ENCODE measurements at places on chromosomes 1 and 21.

GRCh38 chr1:40507973-40508372, 594 bp upstream of the EXO5 start:
- DNase-seq: no peak

DNA sequence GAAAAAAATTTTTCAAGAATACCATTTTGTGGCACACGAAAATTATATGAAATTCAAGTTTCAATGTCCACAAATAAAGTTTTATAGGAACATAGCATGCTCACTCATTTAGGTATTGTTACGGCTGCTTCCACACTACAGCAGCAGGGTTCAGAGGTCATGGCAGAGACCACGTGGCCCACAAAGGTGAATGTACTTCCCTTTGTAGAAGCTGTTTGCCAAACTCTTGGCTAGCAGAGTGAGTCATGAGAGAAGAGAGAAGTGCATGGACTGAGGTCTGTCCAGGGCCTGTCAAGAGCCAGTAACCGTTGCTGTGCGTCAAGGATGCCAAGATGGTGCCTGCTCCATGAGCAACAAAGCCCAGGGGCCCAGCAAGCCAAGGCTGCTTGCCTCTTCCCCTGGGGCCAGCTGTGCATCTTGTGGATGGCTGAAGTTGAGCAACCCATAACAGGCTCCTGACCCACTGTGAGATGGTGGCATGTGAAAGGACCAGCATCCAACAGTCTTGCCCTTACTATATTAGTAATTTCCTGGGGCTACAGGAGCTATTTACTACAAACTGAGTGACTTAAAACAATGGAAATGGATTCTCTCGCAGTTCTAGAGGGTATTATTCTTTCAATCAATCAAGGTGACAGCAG, 64.8 kb upstream of the ATP5PO start:
- DNase-seq: no peak

- no peak for DNase-seq
Observed at GRCh38 chr1:112673592-112674439, 643 bp upstream of the MOV10 start.

GRCh38 chr1:24920533-24920925, 9.5 kb downstream of the RUNX3 start:
- DNase-seq: no peak

DNA sequence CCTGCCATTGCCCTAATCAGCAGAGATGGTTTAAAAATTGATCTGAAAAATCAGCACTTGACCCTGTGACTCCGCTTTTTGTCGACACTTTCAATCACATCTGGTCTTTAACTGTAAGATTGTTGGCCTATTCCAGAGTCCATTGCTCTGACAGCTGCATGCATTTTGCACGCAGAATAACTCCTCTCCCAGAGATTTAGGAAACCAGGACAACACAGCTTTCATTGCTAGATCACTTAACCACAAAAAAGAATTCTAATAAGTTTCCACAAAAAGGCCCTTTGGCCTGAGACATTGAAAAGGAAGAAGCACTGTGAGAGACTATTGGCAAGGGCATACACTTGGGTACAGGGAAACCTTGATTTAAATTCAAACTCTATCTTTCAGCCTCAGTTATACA, 373.1 kb downstream of the TGFB2 start:
- DNase-seq: no peak

DNA sequence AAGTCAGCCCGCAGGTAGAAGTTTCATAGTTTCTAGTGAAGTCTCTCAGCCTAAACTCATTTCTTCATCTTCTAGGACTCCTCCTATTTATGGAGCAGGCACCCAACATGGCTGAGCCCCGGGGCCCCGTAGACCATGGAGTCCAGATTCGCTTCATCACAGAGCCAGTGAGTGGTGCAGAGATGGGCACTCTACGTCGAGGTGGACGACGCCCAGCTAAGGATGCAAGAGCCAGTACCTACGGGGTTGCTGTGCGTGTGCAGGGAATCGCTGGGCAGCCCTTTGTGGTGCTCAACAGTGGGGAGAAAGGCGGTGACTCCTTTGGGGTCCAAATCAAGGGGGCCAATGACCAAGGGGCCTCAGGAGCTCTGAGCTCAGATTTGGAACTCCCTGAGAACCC, 7.2 kb downstream of the CGN start:
- DNase-seq: no peak

DNA sequence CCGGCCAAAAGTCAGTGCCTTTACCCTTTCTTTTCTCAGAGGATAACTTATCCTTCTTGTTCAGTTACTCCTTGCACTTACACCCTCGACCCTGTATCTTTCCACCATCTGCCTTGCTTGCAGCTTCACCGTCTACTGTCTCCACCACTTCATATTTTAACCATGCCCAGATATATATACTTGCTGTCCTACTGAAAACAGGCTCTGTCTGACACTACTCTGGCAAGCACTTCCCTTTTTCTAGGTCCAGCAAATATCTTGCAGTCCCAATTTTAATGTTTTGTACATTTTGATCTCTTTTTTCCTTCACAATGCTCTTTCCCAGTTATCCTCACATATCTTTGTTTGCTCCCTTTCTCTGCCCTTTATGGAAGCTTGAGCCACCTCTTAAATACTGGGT, 308.6 kb downstream of the TPR start:
- no peak for DNase-seq

DNA sequence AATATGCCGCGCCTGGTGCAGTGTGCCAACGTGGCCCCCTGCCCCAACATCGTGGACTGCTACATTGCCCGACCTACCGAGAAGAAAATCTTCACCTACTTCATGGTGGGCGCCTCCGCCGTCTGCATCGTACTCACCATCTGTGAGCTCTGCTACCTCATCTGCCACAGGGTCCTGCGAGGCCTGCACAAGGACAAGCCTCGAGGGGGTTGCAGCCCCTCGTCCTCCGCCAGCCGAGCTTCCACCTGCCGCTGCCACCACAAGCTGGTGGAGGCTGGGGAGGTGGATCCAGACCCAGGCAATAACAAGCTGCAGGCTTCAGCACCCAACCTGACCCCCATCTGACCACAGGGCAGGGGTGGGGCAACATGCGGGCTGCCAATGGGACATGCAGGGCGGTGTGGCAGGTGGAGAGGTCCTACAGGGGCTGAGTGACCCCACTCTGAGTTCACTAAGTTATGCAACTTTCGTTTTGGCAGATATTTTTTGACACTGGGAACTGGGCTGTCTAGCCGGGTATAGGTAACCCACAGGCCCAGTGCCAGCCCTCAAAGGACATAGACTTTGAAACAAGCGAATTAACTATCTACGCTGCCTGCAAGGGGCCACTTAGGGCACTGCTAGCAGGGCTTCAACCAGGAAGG, 4.3 kb downstream of the GJB3 start:
- DNase-seq: no peak

- no peak for DNase-seq
Observed at GRCh38 chr1:94314222-94314858, 77.0 kb upstream of the ARHGAP29 start.

- no peak for DNase-seq
Observed at GRCh38 chr21:34788879-34789278, 120.1 kb downstream of the CLIC6 start.

- no peak for DNase-seq
Observed at GRCh38 chr21:46063227-46063626, 34.7 kb upstream of the COL6A2 start.

GRCh38 chr21:29233611-29234540, 64.8 kb upstream of the BACH1 start:
- DNase-seq: peak; percentile 19

Data from GM12891 (cell line).